ENCODE measurements at places on chromosomes 13 and 19.
A peak's percentile ranks its signal among the peaks of the same experiment; 100 is the strongest.

DNA sequence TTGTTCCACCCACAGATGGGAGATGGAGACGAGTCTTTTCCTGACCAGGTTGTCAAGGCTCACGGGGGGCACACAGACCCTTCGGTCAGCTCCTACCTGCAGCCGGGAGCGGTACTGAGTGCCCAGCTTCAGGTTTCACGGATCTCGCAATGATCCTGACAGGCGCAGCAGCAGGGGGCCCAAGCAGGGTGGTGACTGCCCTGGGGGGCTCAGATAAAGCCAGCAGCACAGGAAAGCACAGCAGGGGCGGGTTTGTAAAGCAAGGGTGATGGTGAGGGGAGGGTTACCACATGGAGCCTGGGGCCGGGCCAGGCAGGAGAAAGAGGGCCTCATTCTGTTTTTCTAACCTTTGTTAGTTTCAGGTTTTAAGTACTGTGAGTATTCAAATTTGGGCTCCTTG is 41.7 kb upstream of the ATP11A start:
- peak; percentile 41 for DNase-seq

DNA sequence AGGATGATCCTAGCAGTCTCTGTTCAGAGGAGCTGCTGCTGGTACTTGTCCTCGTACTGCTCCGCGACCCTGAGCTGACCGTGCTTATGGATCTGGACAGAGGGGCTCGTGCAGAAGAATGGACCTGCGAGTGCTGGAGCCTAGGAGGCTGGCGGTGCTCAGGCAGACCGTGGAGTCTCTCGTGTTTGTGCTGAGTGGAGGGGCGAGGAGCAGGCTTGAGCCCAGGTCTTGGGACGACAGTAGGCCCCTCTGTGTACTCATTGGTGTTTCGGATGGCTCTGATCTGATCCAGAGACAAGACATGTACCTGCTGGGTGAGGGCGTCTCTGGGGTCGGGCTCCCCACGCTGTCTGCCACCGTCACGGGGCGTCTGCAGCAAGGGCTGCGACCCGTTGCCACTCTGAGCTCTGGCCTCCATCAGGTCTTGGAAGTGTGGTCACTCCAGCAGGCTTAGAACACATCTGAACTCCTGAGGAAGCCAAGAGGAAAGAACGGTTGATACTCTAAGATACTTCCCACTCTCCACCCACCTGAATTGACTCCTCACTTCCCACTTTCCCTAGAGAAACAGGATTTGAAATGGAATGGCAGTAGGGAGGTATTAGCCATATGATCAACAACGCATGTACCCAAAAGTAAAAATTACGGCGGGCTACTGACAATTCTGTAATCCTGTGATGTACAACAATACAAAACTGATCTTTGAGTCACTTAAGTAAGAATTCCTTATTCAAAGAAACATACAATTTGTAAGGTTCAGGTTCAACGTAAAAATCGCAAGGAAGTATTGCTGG is 3.4 kb downstream of the SPRY2 start:
- no peak for DNase-seq

- DNase-seq, result no peak
These were observed 5.1 kb upstream of the SYCN start for GRCh38 chr19:39209196-39209595.

DNA sequence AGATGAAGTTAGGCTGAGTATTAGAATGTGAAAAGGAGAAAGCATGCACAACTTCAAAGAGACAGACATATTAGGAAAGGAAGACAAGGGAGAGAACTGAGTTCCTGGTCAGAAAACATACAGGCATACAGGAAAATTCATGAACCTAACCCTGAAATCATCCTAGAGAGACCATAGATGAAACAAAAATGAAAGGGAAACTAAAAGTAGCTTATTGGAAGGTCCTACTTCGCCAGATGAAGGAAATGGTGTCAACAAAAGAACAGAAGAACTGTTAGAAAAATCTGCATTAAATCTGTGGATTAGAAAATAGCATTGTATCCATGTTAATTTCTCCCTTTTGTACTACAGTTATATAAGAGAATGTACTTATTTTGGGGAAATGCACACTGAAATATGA is 169.0 kb upstream of the UFM1 start:
- DNase-seq, result no peak

GRCh38 chr13:51456510-51456909 is 3.7 kb upstream of the INTS6 start:
- no peak for DNase-seq

DNA sequence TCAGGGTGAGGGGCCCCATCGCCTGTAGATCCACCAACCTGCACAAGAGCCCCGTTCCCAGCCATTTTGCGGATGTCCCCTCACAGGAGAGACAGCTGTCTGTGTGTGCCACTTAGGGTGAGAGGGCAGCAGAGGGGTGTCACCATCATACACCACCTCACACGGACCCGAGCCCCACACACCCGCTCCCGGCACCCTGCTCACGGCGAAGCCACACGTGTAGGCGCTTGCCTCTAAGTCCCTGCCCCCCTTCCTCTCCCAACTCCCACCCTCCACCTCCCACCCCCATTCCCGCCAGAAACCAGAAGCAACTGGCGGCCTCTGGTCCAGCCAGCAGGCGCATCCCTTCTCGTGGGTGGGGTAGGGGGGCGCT is 4.0 kb upstream of the DPF1 start:
- DNase-seq, result no peak

GRCh38 chr13:33277946-33278345 is 7.6 kb downstream of the STARD13 start:
- DNase-seq, result no peak

DNA sequence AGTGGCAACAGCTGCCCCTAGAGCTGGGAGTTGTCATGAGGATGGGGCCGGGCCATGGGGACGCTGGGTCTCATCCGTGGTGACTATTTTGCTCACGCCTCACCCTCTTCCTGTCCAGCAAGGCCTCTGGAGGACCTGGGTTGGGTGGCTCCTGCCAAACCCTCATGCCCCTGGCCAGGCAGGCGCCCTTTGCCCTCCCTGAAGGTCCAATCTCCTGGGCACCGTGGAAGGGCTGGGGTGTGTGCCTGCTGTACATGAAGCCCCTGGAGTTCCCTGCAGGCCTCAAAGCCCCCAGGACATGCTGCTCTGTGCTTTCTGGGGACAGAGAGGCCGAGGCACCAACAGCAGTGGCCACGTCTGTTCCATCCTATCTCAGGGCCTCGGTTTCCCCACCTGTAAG is 13.8 kb downstream of the LRP3 start:
- no peak for DNase-seq

DNA sequence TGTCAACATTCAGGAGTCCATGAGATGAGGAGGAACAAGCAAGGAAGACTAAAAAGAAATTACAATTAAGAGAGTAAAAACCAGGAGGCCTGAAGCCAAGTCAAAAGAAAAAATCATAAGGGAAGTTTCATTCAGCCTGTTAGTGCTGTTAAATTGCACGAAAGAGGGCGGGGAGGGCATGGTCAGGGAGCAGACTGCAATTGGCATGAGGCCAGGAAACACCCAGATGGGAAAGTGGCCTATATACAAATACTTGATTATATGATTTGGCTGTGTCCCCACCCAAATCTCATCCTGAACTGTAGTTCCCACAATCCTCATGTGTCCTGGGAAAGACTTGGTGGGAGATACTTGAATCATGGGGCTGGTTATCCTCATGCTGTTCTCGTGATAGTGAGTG is 43.9 kb downstream of the TNFSF13B start:
- DNase-seq, result no peak

GRCh38 chr13:100394005-100394695 is 194.4 kb downstream of the GGACT start:
- DNase-seq, result no peak

- DNase-seq, result no peak
These were observed 10.7 kb downstream of the ANO8 start for GRCh38 chr19:17323964-17324332.

- peak; percentile 49 for DNase-seq
These were observed 62.9 kb downstream of the GGACT start for GRCh38 chr13:100525453-100526317.

- no peak for DNase-seq
These were observed 41.5 kb upstream of the C13orf46 start for GRCh38 chr13:114015111-114015968.

- no peak for DNase-seq
These were observed 8.3 kb downstream of the ZNF554 start for GRCh38 chr19:2827840-2828489.

DNA sequence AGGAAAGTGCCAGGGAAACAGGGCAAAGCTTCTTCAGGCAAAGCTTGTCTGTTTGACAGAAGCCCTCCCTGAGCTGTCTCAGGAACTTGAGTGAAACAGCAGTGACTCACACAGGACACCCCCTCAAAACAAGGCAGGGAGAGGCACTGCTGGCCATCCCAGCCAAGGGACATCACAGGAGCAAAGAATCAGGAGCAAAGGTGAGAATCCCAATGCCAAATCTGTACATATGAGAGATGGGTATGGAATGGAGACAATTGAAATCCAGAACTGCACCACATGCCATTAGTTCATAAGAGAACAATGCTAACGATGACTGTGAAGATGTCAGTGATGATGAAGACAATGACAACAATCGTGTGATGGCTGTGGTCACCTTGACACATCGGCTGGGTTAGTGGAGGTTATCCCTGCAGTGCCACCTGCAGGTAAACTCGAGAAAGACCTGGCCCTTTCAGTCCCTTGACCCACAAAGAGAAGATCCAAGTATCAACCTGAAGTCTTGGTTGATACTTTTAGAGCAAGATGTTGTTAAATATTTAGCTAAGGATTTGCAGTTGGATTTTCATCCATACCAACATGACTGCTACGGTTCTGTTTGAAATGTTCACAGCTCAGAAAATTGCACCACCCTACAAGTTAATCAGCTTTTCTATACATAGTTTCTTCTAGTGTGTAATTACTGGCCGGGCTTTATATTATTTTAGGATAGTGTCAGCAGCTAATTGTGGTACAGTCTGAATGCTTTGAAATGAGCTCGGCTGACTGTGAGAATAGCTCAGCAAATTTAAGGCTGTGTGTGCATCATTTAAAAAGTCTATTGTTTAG is 42.0 kb upstream of the IPO5 start:
- no peak for DNase-seq

GRCh38 chr19:55116859-55117662 is at the start of gene PPP1R12C:
PPP1R12C (minus strand) TSS chr19:55117637; CDS start chr19:55117543, 94 bp downstream.
- peak; percentile 61 for DNase-seq

DNA sequence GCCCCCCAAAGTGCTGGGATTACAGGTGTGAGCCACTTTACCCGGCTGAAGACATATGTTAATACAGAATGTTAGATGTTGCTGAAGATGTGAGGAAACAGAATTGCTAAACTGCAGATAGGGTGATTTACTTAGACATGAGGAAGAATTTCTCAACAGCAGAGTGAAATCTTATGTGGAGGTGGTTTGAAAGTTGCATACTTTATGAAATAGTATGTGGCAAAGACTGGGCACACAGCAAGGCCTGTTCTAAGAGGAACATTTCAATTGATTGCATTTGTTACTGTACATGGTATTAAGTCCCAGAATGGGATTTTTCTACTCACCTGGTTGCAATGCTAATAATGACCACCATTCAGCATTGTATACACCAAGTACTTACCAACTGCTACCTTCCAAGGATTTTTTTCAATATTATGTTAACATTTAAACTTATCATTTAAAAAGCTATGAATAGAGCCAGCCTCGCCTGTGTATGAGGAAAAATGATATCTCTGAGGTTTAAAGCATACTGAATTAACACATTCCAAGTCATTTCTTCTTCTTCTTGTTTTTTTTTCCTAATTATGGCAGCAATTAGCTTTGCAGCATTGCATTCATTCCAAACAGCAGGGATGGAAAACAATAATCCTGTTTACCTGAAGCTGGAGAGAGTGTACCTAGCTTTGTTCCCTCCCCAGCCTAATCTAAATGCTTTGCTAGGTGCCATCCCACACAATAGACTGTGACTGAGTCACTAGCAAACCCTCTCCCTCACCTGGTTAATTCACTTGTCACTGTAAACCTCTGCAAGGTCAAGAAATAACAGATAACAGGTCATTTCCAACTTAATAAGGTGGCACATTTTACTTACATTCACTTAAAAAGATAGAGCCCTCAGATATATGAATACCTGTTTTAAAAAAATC is 19.4 kb upstream of the KLF5 start:
- DNase-seq, result no peak

DNA sequence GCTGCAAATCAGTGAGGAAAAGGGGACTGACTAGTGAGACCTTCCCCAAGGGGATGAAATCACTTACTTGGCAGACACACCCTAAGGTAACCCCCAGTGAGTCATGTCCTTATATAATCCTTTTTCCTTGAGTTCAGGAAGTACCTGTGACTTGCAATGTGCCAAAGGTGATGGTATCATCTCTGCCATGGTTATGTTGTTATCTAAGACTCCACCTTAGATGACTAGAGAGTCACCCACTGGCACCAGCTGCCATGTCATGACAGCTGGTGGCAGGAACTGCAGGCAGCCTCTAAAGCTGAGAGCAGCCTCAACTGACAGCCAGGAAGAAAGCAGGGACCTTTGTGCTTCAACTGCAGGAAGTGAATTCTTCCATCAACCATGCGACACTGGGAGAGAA is 12.5 kb downstream of the PBX4 start:
- no peak for DNase-seq

GRCh38 chr13:73738626-73739025 is 395.6 kb downstream of the KLF12 start:
- DNase-seq, result no peak

- DNase-seq, result no peak
These were observed 504.8 kb upstream of the SLITRK5 start for GRCh38 chr13:87166348-87166747.

GRCh38 chr19:45599286-45599685 is 2.7 kb downstream of the GPR4 start:
- no peak for DNase-seq

- DNase-seq, result peak; percentile 94
These were observed 13.5 kb downstream of the DPF1 start for GRCh38 chr19:38210458-38210987.
